Stimulated activated CD4-positive, alpha-beta T cell treated with anti-CD3 and anti-CD28 coated beads, TNF-alpha, amount 100 ng/mL, for 4 hours (primary cell): ENCODE measurements at places on chromosomes 2 and 18.

GRCh38 chr18:77433076-77433475, 183.4 kb downstream of the GALR1 start:
- no peak for DNase-seq

DNA sequence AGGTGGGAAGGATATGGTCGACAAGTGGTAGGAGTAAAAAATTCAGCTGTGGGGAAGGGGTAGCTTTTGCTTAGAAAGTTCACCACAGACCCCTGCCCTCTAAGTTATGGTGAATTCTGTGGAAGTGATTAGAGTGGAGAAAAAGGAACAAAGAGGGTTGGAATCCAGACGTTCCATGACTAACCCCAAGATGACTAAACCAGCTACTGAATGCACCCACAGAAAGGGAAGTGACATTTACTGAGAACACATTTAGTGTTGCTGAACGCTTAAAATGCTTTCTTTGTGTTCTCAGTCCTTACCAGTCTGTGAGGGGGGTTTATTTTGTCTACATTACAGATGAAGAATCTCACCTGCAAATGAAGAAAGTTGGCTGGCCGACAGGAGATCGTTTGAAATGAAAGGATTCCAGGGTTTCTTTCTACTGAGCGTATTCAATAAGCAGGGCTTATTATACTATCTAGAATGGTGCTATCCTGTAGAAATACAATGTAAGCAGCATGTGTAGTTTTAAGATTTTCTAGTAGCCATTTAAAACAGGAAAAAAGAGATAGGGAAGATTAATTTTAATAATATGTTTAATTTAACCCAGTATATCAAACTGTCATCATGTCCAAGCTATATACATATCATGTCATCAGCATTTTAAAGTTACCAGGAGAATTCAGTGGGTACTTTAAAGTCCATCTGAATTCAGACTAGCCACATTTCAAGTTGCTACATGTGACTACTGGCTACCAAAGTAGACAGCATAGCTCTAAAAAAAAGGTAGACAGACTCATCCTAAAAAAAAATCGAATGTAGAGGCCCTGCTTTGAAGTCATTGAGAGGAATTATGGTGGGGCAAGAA, 60.1 kb downstream of the LIMS1 start:
- no peak for DNase-seq

DNA sequence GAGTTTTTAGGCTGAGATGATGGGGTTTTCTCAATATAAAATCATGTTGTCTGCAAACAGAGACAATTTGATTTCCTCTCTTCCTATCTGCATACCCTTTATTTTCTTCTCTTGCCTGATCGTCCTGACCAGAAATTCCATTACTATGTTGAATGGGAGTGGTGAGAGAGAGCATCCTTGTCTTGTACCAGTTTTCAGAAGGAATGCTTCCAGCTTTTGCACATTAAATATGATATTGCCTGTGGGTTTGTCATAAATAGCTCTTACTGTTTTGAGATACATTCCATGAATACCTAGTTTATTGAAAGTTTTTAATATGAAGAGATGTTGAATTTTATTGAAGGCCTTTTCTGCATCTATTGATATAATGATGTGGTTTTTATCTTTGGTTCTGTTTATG, 181.8 kb downstream of the GBX2 start:
- DNase-seq, result no peak

DNA sequence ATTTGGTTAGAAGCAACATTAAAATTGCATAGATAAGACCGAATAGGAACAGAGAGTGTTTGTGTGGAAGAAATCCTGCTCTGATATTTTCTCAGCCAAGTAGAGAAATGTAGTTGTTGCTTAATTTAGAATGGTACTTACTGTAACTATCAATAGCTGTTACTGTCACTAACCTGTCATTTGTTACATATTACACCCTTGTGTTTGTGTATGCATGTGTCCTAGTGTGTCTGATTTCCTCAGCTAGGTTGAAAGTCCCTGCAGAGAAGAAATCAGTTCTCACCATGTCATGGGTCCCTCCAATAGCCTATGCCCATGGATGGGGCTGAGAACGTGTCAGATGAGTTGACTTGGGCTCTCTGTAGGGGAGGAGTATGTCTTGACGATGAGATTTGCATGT, 94.4 kb downstream of the SPTBN1 start:
- no peak for DNase-seq

DNA sequence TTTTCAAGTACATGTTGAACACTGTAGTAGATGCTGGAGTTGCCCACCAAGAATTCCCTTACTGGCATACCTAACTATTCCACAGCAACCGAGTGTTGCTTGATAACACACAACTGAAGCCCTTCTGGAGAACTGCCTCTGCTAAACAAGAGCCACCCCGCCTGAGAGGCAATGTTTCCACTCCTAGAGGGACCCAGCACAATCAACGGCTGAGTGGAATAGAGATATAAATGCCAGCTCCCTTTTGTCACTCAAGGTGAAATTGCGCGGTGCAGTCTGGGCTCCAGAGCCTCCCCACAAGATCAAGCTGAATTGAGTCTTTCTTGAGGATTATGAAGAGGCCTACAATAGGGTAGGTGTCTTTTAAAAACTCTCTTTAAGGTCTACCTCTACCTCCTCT, 49.1 kb upstream of the SCN9A start:
- no peak for DNase-seq

- DNase-seq, result no peak
These were observed 30.9 kb upstream of the DNMT3A start for GRCh38 chr2:25372405-25373268.

DNA sequence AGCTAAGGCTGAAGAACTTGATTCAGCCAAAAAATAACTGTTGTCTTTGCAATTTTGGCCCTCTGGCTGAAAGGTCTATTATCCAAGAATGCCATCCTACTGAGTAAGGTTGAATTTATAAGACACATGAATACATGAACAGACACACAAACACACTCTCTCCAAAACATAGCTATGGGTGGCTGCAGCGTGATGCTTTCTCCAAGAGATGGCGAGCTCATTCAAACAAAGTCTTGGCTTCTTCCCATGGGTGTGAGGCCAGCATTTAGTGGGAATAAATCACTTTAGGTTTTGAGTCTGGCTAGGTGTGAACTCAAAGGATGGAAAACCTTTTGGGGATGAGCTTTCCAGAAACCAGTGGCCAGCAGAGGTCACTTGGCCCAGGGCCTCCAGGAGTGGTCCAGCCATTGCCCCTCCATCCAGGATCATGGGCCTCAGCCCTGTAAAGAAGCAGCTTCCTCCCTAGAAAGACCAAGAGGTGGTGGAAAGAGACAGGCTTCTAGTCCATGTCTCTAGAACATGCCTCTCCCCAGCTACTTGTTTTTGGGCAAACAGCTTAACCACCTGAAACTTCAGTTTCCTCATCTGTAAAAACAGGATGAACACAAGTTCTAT, 11.0 kb upstream of the OSR1 start:
- DNase-seq, result no peak

- DNase-seq, result no peak
These were observed 25.0 kb downstream of the SFT2D3 start for GRCh38 chr2:127726158-127726880.

GRCh38 chr2:46230115-46230571, 67.1 kb upstream of the EPAS1 start:
- no peak for DNase-seq

GRCh38 chr2:22912398-22912797, 472.6 kb upstream of the KLHL29 start:
- no peak for DNase-seq

DNA sequence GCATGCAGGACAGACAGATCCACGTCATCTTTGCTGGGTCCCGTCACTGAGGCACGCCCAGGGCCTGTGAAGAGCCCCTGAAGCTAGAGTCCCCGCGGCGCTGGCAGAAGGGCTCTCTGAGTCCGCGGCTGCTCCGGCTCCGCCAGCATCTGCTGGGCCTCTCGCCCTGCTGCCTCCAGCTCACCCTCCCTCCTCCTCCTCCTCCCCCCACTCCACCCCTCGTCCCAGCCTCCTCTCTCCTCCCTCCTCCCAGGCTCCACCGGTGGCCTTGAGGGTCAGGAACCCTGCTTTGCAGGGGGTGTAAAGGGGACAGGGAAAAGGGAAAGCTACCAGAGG, at the start of gene TNS1:
Gene TNS1 (minus strand): TSS at position 151 of the 336 bp plus-strand sequence. CDS start 123 bp downstream, at position 28.
- no peak for DNase-seq

DNA sequence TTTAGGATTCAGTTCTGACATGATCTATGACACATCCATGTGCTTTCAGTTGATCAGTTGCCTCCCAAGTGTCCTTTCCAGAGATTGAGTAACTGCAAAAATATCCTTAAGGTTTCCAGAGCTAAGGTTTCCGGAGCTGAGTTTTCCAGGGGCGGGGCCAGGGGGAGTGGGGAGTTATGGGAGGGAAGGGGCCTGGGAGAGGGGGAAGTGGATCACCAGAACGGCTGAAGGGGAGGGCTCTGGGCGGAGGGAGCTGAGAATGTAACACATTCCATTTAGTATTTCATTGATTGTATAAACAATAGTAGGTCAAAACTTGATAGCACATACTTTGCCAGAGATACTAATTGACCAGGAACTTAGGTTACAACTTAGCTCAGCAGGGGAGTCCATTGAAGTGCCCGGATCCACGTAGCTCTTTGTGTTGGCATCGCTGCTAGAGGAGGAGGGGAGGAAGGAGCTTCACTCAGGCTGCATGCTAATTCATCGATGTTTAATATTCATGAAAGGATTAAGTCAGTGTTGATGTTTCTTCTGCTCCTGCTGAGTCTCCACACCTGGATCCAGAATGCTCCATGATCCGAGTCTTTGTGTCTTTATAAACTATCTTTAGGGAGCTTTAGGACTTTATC, 289.8 kb downstream of the ALPK2 start:
- no peak for DNase-seq

GRCh38 chr18:21656402-21656801, 44.3 kb downstream of the SNRPD1 start:
- no peak for DNase-seq

DNA sequence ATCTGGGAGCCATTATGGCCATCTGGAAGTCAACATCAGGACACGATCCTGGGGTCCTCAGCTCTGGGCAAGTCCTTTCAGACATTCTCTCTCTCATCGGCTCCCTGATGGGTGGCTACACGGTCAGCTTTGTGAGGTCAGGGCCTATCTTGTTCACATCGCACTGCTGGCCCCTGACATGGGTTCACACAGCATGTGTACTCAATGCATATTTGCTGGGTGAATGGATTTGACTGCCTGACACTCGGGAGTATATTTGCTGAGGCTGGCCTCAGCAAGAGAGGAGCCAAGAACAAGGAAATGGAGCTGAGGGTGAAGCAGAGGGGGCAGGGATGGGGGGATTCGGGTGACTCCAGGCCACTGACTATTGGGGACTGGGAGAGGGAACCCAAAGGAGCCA, 50.5 kb downstream of the SLC4A5 start:
- no peak for DNase-seq

DNA sequence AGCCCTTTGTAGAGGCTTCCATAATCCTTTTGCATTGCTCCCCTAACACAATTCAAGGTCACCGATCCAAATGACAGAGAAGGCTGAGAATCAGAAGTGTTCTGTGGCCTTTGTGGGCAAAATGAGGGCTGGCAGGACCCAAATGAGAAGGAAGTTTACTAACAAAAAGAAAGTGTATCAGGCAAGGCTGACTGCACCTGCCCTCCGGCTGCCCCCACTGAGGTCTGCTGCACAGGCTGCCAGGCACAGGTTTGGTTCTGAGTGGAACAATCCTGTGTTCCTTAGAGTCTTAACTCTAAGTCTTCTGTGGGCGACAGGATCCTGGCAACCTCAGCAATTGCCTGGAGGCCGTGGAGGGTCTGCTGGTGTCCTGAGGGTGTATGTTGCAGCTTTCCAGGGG, 568.5 kb downstream of the CMPK2 start:
- DNase-seq, result no peak

- DNase-seq, result no peak
These were observed at the start of gene DLX2 for GRCh38 chr2:172102391-172103359. DLX2 (minus strand) TSS chr2:172102900; CDS start chr2:172102538, 362 bp downstream.

GRCh38 chr18:8519102-8519501, 90.1 kb upstream of the RAB12 start:
- DNase-seq, result no peak

DNA sequence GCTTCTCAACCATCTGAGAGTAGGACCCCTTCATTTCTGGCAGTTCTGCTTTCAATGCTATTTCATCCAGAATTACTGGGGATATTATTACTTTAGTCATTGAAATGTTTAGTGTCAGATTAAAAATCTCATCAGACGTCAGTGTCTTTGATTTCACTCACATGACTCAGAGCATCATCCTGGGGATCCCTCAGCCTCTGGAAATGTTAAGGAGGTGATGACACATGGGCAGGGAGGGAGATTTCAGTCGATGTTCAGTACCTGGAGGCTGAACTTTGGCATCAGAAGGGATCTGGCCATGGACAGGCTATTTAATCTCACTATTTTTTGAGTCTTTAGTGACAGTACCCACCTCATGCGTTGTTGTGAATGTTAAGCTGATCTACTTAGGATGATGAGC, 39.1 kb downstream of the OSBPL6 start:
- DNase-seq, result no peak

DNA sequence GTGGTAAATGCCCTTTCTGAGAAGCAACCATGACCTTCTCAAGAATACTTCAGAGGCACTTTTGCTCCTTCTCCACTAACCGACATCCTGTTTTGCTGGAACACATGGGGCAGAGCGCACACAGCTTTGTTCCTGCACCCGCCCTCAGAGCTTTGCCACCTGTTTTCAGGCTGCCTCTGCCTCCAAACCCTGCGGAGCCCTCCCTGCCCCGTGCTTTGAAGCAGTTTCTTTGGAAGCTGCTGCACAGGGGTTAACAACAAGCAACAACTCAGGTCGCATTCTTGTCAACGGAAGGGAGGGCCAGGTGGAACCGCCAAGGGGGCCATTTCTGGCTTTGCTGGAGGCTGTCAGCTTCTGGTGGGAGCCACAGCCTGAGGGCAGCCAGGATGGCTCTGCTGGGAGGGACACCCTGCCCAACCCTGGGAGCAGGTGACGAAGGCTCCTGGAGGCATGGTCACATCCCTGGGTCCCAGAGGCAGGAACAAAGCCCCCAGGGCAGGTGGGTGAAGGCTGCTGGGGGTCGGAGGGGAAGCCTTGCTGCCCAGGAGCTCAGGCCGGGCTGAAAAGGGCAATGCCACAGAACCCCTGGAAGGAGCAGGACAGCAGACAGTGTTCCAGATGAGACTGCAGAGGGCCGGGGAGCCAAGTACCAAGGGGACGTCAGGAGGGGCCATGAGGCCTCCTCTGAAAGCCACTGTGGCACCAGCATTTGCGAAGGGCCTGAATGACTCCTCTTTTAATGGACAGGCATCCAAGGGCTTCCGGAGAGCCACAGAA, 46.8 kb downstream of the MRPS5 start:
- peak; percentile 38 for DNase-seq

- no peak for DNase-seq
These were observed 42.0 kb downstream of the MCFD2 start for GRCh38 chr2:46873604-46874068.
